Mesothelial cell of epicardium (in vitro differentiated cells): ENCODE measurements at places on chromosomes 2 and 18.

DNA sequence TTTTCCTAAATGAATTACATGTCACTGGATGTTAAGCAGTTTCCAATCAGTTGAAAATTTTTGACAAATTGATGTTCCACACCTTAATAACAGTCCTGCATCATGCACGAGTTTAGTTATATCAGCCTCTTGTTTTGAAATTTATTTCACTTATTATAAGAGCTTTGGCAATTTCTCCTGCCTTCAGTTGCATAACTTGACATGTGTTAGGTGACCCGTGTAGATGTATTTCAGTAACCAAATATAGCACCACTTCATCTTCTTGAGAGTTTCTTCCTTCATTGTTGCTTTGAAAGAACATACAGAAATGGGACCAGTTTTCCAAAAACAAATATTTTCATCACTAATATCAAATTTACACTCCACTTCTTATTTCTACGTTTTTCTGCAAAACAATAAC is 202.7 kb downstream of the PDE11A start:
- DNase-seq, result no peak

GRCh38 chr2:133360190-133360589 is 208.1 kb downstream of the NCKAP5 start:
- DNase-seq, result no peak

DNA sequence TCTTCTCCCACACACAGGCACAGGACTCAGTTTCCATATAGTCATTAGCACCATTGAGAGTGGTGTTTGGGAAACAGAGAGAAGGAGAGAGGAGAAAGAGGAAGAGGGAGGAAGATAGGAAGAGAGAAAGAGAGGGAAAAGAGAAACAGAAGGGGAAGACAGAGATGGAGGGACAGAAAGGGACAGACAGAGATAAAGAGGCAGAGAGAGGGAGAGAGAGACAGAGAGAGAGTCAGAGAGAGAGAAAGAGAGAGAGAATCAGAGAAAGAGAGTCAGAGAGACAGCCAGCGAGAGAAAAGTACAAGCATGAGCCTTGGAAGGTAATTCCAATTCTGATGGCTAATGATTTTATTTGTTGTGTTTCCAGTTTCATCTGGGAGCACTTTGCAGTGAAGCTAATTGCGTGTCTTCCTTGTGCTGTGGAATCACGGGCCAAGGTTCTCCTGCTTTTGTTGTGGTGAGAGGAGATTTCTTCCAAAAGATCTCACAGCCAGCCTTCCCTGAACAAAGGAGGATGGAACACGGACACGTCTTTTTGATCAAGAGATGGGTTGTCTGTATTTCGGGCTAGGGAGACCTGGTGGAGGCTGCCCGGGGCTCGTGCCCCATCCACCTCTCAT is 153.6 kb upstream of the TWIST2 start:
- no peak for DNase-seq

DNA sequence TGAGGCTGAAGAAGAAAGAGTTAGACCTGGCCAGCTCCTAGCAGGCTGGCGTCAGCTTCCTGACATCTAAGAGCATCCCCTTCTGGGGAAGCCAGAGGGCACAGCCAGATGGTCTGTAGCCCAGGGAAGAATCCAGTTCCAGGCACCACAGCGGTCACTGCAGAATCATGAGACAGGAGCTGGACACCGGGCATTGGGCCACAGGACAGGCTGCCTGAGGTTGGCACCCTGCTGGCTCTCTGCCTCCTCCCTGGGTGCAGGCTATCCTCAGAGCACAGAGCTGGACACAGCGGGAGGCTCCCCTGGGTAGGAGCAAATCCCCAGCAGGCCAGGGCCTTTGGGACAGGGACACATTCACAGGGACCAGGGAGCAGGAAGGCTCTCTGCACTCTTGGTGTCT is 19.8 kb upstream of the ATOH8 start:
- no peak for DNase-seq

DNA sequence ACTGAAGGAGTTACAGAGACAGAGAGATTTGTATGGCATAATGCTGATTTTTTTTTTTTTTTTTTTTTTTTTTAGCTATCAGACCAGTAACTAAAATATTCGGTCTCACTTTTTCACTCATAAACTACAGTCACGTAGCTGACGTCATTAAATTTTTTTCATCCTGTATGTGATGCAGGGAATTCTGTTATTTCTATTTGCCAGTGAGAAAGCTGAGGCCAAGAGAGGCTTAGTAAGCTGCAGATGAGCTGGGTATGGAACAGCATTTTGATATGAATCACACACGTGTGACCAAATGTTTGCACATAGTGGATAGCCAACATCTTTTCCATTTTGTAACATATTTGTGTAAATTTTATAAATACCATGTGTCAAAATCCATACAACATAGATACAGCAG is 79.1 kb upstream of the EPB41L3 start:
- no peak for DNase-seq

GRCh38 chr2:207606399-207606798 is 18.8 kb downstream of the METTL21A start:
- no peak for DNase-seq

- DNase-seq, result no peak
These were observed 91.9 kb upstream of the IL1R2 start for GRCh38 chr2:101899871-101900270.
